ENCODE measurements at places on chromosomes 16 and 17. TPM values are rescaled to one million over a fixed set of nuclear protein-coding genes. Genes with fewer than 3 reads are reported as not detected.

Gene TBC1D3I
- total RNA-seq = not detected

Gene WNT3
- total RNA-seq = 2.3 TPM

Gene KRTAP3-1
- total RNA-seq = not detected

Gene NKD1
- not detected for total RNA-seq

All from myometrial cell (primary cell).